Gastroesophageal sphincter (tissue), 4 donors: ENCODE measurements at places on chromosomes 3 and 15. TPM values are rescaled to one million over a fixed set of nuclear protein-coding genes. Genes with fewer than 3 reads are reported as not detected.

C3orf22 gene
- not detected for total RNA-seq

LRRC34 gene
- total RNA-seq = 3.1 TPM

C3orf62 gene
- 14.9 TPM for total RNA-seq

CEP152 gene
- 5.0 TPM for total RNA-seq

RAD54L2 gene
- 27.2 TPM for total RNA-seq

GRCh38 chr3:16130066-16130465, 44.4 kb upstream of the GALNT15 start:
- ATAC-seq = peak; percentile 35

DNA sequence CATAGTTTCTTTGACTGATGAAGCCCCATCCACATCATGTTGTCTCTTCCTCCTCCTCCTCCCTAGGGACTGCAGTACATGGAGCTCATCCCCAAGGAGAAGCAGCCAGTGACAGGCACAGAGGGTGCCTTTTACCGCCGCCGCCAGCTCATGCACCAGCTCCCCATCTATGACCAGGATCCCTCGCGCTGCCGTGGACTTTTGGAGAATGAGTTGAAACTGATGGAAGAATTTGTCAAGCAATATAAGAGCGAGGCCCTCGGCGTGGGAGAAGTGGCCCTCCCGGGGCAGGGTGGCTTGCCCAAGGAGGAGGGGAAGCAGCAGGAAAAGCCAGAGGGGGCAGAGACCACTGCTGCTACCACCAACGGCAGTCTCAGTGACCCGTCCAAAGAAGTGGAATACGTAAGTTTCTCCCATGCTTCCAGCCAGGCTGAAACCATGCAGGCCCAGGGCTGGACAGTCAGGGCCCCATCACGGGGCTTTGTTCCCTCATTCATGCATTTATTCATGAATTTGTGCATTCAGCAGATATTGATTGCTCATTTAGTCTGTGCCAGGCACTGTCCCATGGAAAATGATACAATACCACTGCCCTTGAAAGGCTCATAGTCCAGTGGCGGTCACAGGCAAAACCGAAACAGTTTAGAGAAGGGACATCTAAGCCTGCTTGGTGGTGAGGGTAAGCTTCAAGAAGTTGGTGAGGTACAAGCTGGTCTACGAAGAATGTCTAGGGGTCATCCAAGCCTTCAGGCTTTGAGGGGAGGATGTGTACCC, 47.1 kb downstream of the LMCD1 start:
- no peak for ATAC-seq

DNA sequence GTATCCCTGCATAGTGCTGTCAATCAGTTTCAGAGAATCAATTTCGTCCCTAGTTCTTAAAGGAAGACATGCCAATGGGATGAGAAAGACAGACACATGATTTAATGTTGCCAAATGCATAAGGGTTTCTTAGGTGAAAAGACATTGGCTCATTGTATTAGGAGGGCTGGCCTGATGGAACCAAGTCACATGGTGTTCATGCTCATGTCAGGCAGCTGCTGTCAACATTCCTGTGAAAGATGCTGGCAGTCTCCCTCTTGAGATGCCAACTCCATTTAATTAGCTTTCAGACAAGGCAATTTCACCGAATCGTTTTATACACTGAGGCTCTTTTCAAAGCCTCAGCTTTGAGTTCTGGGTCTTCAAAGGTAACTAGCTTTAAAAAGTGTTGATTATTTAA, 16.1 kb upstream of the IL1RAP start:
- ATAC-seq = no peak

GRCh38 chr3:139157161-139157932, 112.7 kb upstream of the PRR23C start:
- no peak for ATAC-seq

GRCh38 chr3:169264711-169265110, 398.8 kb downstream of the MECOM start:
- no peak for ATAC-seq

DNA sequence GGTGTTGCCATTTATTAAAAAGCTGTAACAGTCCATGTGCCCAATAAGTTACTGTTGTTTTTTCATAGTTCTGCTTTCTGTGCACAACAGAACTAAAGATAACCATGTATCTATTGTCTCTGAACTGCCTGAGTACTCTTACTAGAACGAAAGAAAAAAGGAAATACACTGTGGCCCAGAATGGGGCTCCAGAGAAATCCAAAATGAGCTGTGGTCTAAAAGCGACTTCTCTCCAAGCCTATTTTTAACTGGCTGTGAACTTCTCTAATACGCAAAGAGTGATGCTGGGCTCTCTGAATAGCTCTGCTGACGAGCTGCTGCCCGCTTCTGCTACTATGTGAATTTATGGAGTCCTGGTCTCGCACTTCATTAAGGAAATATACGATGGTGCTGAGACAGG, 56.2 kb upstream of the LPP start:
- no peak for ATAC-seq

GRCh38 chr3:115224687-115225086, 77.6 kb upstream of the ZBTB20 start:
- no peak for ATAC-seq

DNA sequence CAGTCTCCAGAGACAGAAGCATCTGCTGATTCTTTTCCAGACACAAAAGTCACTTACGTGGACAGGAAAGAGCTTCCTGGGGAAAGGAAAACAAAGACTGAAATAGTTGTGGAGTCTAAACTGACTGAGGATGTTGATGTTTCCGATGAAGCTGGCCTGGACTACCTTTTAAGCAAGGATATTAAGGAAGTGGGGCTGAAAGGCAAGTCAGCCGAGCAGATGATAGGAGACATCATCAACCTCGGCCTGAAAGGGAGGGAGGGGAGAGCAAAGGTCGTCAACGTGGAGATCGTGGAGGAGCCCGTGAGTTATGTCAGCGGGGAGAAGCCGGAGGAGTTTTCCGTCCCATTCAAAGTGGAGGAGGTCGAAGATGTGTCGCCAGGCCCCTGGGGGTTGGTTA, 25.4 kb downstream of the SYNM start:
- no peak for ATAC-seq

DNA sequence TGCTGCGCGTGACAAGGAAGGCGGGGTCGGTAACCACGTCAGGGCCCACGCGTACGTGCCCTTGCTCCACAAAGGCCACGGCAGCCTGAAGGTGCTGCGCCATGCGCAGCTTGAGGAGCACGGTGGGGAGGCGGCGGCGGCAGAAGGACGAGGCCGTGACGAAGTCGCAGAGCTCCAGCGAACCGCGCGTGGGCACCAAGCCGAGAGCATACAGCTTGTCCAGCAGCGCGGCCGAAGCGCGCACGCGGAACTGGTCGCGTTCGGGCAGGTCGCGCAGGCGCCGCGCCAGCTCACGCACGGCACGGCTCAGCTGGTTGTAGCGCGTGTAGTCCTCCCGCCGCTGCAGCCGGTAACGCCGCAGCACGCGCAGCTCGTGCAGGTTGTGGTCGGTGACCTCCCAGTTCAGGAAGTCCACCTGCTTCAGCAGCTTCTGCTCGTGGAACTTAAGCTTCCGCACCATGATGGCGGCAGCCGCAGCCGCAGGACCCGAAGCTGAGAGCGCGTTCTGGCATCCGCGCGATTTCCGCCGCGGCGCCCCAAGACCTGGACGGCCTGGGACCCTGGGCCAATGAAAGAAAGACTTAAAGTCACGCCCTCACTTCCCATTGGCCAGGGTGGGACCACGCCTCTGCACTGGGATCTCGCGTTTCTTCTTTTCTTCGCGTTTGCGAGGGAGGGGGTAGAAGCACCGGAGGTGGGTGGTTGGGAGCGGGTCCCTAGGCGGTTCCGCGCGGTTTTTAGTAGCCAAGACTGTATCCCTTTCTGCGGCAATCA, at the start of gene IMP3:
Gene IMP3, minus strand, starts transcription at position 516 of the 774 bp plus-strand sequence. Its CDS starts 56 bp downstream, at position 460.
- ATAC-seq = peak; percentile 97

DNA sequence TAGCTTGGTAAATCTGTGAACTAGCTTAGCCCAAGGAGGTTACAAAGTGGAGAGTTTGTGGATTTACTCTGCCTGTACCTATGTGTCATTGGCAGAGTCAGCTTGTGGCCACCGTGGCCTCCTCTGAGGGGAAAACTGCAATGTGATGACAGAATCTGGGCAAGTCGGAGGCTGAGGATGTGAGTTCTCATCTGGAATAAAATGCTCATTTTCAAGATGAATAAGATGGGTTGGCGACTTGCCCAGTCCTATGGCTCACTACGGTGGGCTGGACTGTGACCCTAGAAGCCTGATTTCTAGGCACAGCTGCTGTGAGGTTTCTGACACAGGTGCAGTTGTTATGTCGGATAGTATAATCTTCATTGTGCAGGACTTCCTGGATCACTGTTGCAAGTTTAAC, 83.7 kb downstream of the ETV5 start:
- no peak for ATAC-seq
